ENCODE measurements at places on chromosomes 2 and 18.

DNA sequence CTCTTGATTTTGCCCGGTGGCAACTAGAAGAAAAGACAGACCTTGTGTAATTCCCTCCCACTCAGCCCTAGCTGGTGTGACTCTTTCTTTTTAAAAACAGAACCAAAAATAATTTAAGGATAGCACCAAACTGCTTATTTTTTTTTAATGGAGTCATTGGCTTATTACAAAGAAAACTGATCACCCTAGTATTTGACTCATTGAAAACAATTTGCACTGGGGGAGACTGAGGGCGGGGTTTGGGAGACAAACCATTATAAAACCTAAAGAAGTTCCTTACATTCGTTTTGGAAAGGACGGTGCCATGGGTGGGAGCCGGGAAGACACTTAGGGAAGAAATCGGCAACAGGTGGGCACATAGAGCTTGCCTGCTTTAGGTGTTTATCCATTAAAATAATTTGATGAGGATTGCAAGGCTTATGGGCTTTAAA lies 2.5 kb downstream of the PAX3 start:
- no peak for DNase-seq

GRCh38 chr2:39264733-39265132 lies 21.0 kb upstream of the CDKL4 start:
- DNase-seq: no peak

DNA sequence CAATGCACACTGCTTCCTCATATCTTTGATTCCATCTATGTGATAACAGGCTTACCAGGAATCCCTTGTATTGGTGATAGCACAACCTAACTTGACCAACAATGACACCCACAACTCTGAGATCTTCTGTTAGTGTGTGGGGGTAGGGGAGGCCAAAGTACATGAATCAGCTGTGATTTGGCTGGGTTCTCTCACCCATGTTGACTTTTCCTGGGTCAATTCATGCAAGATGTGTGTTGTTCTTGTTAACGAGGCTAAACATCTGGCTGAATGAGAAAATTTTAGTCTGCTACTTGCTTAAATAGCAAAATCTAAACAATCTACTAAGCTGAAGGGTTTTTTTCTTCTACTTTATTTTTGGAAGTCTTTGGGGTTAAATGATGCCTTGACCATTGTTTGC lies 341.2 kb upstream of the SLC14A2 start:
- DNase-seq: no peak

DNA sequence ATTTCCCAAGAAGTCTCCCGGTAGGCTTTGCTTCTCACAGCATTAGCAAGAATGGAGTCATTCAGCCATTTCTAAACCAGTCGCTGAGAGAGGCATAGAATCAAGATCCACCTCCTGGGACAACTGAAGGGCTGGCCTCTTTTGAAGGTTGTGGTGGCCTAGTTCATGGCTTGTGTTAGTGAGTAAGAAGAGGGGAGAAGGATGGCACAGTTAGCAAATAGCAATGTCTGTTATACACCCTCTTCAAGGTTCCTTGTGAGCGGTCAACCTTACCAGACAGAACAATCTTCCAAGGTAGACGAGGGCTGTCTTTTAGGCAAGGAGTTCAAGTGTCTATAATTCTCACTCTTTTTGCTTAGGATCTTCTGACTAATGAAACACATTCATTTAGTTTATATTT lies 35.4 kb upstream of the DNAH7 start:
- no peak for DNase-seq

DNA sequence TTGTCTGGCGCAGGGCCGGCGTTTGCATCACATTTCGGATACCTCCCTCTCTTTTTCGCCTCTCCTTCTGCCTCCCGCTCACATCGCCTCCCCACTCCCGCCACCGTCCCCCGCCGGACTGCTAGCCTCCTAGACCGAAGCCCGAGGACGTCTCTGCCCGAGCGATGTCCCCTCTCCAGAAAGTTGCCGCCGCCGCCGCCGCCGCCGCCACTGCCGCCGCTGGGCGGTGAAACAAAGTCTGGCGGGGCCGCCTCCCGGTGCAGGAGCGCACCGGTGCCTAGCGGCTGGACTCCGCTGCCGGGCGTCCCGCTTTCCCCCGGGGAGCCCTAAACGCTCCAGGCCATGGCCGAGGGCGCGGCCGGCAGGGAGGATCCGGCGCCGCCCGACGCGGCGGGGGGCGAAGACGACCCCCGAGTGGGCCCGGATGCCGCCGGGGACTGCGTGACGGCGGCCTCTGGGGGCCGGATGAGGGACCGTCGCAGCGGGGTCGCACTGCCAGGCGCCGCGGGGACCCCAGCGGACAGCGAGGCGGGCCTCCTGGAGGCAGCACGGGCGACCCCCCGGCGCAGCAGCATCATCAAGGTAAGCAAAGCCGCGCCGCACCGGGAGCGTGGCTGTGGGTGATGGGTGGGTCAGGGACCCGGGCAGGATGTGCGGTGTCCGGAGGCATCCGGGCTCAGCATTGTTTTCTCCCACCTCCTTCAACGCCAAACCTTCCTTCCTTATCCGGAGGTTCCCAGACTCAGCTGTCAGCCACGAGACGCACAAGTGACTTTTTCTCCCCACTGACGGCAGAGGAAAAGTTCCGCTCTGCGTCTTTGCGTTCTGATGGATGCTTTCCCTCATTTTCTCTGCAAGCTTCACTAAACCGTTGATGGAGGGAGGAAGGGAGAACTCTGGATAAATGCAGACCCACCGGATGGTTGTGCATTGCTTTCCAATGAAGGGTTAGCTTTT lies 643 bp downstream of the PLCL1 start:
- DNase-seq: peak; percentile 88
